ENCODE measurements at places on chromosomes 5 and 9.
A peak's percentile ranks its signal among the peaks of the same experiment; 100 is the strongest.

GRCh38 chr9:133004091-133004998 lies 25.9 kb downstream of the GFI1B start:
- DNase-seq = peak; percentile 6

DNA sequence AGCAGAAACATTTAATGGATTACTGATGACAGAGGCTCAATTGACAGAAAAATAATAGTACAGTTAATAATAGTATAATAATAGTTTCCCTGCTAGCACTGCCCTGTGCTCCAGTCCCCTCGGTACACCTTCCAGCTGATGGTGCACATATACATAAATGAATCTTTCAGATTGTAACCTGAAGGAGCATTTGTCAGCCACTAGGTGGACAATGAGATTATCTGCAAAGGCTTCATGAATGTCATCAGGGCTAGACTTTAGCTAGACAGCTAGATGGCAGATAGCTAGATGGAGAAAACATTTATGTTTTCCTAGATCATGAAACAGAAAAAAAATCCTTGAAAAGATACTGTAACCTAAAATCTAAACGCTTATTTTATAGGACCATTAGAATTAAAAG lies 304.4 kb upstream of the SMC2 start:
- no peak for DNase-seq

DNA sequence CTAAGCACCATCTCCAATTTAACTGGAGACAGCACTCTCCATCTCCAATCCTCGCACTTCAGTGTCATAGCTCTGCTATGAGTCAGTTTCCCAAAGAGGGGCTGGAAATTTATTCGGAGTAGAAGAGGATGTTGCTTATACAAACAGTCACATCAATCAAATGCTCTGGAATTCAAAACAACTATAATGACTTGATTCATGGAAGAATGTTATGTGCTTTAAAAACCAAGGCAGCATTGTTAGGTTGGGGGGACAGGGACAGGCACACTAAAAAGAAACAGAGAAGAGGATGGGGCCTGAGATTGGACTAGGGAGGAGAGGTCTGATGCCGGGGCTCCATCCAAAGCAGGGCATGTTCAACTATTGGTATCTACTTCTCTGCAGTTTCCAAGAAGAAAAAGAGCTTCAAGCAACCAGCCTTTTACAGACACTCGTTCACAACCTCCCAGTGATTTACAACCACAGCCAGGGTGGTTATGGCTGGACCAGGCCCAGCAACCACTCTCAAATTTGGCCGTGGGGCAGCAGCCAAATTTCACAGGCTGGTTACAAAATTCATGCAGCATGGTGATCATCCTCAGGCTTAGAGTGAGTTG lies 117.5 kb upstream of the ZNF366 start:
- DNase-seq = no peak

GRCh38 chr9:89669361-89669842 lies 64.6 kb downstream of the GADD45G start:
- no peak for DNase-seq

- no peak for DNase-seq
Observed at GRCh38 chr9:105280691-105281090, 36.2 kb downstream of the SLC44A1 start.

DNA sequence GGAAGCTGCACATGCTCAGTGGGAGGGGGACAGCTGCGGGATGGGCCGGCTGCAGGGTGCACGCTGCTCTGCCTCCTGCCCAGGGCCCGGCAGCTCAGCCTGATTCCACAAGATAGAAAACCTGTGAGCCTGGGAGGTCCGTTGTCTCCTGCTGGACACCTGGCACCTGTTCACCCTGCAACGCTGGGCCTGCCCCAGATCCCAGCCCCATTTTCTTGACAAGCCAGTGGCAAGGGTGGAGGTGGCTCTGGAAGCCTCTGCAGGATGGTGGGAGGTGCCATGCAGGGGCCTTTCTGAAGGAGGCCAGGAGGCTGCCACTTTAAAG lies 68.1 kb upstream of the RNF130 start:
- no peak for DNase-seq
